GM12892 (cell line): ENCODE measurements at places on chromosomes 3 and 15.

- DNase-seq: no peak
Observed at GRCh38 chr3:99856437-99857220, 39.0 kb downstream of the CMSS1 start.

DNA sequence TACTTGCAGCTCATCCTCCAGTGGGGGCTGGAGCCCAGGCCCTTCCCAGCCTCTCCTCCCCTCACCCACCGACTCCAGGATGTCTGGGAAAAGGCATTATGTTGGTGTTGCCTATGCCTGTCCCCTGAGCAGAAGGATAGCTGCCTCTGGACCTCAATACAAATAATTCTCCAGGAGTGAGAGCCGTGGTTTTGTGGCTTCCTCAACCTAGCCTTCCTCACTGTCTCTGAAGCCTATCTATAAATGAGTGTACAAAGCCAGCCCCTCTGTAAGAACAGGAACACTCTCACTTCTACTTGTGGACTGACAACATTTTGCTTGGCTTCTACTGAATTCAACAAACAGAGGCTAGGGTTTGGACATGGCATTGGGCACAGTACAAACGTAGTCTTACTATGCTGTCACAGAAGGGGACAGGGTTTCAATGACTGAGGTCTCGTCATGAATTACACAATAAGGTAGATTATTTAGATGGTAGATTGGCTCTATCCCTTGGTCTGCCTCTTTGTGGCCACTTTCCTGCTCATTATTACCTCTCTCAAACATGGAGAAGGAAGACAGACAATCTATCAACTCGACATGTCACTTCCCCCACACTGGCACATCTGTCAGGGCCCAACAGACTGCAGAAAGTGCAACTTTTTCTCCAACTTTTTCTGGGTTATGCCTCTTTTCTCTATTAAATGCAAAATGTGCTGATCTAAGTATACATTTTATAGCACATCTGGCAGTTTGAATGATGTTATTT is 82.8 kb upstream of the MEX3B start:
- DNase-seq: no peak

DNA sequence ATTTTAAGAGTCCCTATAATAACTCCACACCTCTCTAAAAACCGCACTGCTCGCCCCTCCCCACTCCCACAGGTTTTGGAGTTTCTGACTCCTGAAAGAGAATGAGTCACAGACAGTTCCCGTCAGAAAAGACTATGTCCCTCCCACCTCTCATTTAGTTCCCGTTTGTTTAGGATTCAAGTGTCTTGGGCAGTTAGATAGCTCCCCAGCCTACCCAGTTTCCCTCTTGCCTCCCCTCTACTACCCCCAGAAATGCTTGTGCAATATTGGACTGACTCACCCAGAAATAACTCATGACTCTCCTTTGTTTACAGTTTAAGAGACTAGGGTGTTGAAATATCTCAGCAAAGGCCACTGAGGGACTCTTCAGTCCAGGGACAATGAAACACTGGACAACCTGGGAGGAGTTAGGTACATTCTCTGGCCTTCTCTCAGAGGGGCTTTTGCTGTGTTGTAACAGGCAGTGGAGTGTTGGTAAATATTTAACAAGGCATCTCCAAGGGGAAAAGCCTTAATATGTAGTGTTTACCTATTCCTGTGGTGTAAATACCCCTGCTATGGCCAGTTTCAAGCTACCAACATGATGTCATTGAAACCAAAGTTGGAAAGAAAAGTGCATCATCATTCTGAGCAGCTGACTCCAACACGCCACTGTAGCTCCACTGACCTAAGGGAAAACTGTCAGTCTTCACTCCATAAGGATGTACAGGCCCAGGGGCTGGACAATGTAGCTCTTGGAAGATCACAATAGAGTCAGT is 96.1 kb upstream of the CHD2 start:
- DNase-seq: no peak

DNA sequence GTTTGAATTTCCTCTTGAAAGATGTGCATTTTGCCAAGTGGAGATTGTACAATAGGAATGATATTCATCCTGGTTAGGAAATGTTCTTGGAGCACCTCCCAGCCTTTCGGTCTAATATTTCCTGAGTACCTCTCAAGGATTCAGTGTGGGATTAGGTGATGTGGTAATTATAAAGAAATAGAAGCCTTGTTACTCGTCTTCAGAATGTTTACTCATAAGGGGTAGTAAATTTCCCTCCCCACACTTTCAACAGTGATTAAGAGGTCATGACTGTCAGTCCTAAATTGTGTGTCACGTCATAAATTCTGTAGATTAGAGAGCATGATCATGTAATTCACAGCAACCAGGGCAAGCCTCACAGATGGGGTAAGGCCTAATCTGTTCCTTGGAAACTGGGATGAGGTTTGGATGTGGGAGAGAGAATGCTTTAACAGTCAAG is 633.1 kb upstream of the TBL1XR1 start:
- DNase-seq: no peak
